ENCODE measurements at places on chromosomes 1 and 21.

GRCh38 chr1:240337781-240338180 is 246.1 kb downstream of the FMN2 start:
- no peak for DNase-seq

DNA sequence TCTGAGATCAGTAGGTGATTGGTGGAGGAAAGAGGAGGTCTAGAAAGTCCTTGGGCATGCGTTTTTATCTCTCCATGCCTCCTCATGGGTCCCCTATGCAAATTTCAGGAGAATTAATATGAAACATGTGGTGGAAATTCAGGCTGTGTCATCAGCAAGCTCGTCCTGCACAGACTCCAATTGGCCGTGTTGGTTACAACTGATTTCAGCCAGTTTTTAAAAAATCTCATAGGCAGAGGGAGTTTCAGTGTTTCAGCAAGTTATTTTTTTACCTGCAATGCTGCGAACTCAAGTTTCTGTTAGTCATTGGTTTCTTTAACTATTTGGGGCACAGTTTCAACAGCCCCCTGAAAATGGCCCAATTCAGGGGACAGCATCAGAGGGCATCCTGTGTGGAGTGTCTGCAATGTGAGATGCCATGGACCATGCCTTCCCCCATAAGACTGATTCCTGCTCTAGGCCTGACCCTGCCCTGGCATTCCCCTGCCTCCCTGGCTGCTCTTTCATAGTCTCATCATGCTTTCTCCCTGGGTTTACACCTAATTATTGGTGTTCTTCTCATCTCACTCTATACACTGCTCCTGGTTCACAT is 59.9 kb downstream of the C1orf198 start:
- no peak for DNase-seq

DNA sequence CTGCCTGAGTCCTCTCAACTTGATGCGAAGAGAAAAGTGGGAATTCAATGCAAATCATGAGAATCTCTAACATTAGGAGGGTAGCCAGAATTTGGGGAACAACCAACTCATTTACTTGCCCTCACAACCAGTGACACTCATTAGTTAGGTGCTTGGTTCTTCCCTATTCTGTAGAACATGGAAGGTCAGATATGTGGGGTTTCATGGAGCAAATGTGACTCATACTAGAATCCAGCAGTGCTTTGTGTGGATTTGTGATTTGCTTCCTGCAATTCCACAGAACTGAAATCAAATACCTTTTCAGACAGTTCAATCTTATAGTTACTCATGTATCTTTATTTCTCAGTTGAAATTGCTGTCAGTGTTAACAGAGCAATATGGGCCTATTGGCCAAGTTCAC is 6.9 kb upstream of the ETV3 start:
- no peak for DNase-seq

DNA sequence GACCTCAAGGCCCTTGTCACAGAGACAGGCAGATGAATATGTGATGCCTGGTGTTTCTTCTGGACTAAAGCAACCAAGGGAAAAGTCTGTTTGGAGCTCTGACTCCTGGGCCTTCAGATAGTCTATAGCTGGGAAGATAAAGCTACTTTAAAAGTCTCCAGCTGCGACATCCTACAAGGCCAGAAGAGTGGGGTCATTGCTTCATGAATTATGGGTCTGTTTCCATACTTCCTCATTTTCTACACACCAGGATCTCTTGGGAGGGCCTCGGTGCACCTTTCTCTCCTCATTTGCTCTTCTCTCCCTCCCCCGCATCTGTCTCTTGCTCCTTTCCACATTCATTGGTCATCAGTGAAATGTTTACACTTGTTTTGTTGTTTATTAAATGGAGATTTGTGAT is 44.8 kb downstream of the SYT2 start:
- DNase-seq = no peak

DNA sequence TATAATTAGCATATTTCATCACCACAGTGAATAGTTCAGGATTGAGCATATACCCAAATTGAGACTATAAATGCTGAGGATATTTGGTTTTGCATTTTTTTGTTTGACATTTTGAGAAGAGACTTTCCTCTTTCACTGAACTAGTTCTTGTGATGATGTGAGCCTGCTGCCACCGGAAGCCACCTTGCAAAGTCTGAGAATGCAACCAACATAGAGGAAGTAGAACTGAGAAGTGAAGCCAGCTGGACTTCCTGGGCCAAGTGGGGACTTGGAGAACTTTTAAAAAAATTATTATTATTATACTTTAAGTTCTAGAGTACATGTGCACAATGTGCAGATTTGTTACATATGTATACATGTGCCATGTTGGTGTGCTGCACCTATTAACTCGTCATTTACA is 102.3 kb downstream of the RPE65 start:
- no peak for DNase-seq

GRCh38 chr21:36034211-36034913 is 26.0 kb downstream of the SETD4 start:
- DNase-seq = no peak

- no peak for DNase-seq
Observed at GRCh38 chr21:29233611-29234540, 64.8 kb upstream of the BACH1 start.

DNA sequence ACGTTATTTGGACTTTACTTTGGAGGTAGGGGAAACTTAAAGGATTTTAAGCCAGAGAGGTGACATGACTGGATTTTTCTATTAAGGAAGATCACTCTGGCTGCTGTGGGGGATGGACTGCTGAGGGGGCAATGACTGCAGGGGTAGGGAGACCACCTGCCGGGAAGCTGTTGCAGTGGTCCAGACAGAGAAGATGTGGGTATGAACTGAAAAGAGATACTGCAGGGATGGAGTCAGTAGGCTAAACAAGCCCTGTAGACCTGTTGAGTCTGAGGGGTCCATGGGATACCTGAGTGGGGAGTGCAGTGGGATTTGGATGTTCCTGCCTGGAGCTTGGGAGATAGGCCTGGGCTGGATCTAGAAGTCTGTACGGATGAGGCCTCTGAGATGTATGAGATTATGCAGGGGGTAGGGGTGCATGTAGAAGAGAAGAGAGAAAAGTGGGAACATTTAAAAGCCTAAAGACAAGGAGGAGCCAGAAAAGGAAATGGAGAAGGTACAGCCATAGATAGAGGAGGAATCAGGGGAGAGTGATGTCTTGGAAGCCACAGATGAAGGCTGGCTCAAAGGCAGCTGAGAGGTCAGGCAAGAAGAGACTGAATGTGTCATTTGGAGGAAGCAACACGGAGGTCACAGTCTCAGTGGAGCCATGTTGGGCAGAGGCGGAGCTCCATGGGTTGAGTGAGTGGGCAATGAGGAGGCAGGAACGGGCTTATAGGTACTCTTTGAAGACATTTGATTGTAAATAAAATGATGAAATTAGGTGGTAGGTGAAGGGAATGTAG is 25.9 kb upstream of the KCNA2 start:
- DNase-seq = no peak

DNA sequence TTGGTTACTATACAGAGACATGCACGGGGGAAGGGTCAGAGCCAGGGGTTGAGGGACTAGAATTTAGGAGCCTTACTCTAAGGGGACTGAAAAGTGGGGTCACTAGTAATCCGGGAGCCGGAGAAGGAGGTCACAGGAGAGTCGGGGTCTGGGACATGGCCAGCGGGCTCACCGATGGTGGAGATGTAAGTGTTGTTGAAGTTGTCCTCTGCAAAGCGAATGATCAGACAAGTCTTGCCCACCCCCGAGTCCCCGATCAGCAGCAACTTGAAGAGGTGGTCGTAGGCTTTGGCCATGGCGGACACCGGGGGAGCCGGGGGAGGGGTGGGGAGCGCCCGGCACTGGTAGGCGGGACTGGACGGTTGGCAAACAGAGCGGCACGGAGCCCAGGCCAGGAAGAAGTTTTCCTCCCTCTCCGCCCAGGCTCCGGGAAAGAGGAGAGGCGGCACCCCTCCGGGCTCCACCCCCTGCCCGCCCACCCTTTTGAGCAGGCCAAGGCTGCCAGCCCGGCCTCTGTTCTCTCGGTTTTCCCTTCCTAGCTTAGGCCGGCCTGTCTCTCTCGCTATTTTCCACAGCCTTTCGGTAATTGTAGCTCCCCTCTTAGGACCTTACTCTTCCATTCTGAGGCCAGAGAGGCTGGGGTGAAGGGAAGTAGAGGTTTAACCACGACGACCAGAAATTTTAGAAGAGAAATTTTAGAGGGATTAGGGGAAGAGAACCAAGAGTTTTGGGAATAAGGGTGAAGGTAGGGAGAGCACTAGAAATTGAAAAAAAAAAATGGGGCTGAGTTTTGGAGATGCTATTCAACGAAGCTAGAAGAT is at the start of gene RAB13:
TSS of gene RAB13 (minus strand) at position 399 of the 821 bp plus-strand sequence. CDS start at position 296, 103 bp downstream.
- no peak for DNase-seq

DNA sequence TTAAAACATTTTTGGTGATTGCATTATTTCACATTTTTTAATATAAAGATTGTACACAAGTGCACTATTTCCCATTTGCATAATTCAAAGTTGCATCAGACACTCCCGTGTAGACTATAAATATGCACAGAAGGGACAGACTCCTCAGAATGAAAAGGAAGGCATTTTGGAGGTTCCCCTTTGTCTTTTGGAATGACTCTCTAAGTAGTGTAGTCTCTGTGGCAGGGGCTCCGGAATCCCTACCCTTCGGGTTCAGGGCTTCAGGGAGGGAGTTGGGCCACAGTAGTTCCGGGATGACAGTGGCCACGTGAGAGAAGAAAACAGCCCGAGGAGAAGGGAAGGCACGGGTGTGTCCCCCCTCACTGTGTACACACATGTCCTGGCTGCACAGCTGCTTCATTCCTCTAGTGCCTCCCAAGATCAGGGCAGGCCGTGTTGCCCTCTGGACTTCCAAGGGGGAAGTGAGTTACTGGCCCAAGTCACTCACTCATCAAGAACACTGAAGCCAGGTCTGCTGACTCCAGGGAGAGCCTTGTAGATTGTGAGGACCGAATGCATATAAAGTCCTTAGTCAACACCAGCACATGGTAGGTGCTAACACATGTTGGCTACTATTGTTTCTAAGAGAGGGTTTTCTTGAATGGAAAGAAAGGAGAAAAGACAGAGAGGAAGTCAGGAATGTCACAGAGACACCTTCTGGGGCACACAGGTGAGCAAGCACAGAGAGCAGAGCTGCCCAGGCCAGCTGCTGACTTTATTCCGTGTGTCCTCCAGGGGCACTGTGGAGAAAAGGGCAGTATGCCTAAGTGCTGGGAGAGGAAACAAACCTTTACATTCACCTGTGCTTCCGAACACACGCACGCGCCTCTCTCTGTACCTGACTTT is 39.8 kb downstream of the LHX4 start:
- no peak for DNase-seq

DNA sequence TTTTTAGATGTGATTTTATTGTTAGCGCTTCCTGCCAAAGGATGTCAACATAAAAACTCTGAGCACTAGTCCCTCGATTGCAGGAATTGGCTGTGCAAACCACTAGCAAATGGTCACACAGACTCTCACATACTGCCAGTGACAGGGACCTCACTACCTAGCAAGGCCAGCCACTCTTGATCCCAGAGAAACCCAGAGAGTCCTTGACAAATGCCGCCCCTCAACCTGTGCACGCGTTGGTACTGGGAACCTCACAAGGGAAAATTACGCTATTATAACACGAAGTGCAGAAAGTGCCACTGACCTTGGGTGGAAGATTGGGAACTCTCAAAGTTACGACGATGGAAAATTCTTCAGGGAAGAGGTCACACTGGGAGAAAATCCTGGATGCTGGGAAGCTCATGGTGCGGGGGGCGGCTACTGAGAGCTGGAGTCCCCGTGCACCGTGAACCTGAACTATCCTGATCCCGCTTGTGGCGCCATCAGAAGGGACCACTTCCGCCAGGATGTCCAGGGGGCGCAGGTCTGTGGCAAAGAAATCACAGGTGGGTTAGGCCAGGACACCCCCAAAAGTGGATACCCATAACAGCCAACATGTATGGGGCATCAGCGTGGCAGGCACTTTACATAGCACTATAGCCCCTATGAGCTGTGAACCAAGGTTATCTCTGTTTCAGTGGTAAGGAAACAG is 5.9 kb upstream of the KRTAP10-4 start:
- DNase-seq = no peak

DNA sequence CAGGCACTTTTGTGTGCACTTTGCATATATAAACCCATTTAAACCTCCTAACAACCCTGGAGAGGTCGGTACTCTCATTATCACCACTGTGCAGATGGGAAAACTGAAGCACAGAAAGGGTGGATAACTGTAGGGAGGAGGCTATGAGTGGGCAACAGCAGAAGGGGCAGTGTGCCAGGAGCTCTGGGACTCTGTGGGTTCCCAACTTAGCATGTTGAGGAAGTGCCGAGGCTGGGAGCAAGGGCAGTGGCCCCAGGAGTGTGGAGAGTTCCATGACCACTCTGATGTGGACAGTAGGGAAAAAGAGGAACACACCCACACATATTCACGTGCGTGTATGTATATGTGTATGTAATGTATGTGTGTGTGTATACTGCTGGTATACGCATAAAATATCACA is 25.7 kb upstream of the KCNC4 start:
- no peak for DNase-seq

- no peak for DNase-seq
Observed at GRCh38 chr1:194517567-194517966, 1331.2 kb upstream of the B3GALT2 start.

GRCh38 chr1:118947790-118948189 is 40.4 kb downstream of the TBX15 start:
- DNase-seq = no peak

GRCh38 chr1:203117611-203118575 is 9.6 kb upstream of the ADORA1 start:
- DNase-seq = no peak

- DNase-seq = no peak
Observed at GRCh38 chr1:99608058-99608457, 37.9 kb upstream of the PALMD start.

DNA sequence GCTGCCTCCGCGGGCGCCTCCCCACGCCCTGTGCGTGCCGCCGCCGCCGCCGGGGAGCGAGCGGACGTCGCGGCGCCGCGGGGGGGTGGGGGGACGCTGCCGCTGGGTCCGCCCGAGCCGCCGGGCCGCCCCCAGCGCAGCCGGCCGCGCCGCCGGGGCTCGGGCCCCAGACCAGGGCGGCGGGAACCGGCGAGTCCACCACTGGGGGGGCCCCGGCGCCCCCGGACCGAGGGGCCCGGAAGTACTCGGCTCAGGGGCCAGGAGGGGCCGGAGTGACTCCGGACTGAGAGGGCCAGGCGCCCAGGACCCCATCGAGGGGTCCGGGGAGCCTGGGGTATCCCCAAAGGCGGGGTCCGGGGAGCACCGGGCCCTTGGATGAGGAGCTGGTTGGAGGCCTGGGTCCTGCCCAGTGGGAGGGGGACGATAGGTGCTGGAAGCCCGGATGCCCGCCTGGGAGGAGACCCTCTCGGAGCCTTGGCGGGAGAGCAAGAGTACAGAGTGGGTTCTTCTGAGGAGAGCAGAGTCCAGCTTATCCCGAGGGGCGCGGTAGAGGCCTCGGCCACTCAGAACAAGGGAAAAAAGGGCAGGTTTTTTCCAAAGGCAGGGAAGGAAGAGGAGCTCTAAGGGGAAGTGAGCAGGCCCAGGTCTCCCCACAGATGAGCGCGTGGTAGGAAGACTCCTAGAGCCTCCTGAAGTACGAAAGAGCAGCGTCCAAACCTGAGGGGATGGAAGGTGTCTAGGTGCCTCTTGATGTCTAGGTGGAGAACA is 556 bp downstream of the GMEB1 start:
- peak; percentile 59 for DNase-seq

DNA sequence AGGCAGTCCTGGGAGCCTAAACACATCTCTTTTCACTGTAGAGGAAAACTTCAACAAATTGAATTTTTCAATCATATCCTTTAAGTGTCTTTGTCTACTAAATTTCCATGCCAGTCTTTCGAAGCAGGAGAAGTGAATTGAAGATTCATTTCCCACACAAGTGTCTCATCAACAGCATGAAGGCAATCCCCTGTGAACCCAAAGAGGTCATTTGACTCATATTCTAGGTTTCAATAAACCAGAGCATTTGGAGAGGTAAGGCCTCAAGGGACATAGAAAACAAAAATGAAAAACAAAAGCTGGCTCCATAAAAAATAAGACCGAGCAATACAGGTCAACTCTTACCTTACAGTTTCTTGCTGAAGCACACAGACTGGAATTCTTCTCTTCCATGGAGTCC is 94.1 kb upstream of the ATP1B1 start:
- DNase-seq = no peak
